ENCODE measurements at places on chromosomes 13 and 19. TPM values are rescaled to one million over a fixed set of nuclear protein-coding genes. Genes with fewer than 3 reads are reported as not detected.

DNA sequence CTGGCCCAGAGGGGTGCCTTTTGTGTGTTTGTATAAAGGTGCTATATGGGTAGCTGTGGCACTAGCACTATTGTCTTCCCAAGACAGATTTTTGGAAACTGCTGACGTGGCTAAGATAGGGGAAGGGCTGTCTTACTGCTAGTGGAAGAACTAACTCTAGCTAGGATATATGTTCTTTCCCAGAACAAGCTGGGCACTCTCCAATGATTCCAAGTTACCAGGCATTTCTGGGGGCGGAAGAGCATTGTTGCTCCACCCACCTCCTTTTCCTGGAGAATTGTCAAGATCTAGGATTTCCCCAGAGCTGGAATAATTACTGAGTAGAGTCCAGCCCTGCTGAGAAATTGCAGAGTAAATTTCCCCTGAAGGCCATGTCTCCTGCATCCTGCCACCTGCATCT is 408.3 kb downstream of the KLF5 start:
- H3K4me1 ChIP-seq: peaks cover 14% of the 10 kb centered on the region
- no peak overlapping the region for H3K4me3 ChIP-seq
- no peak for DNase-seq

GRCh38 chr19:35206379-35206778 is 22.2 kb downstream of the FAM187B start:
- H3K4me3 ChIP-seq: no peak overlapping the region
- no peak overlapping the region for H3K27ac ChIP-seq
- no peaks in the 10 kb centered on the region for H3K36me3 ChIP-seq
- no peak for DNase-seq
- no peaks in the 10 kb centered on the region for H3K4me1 ChIP-seq
- no peaks in the 10 kb centered on the region for H3K27me3 ChIP-seq

DNA sequence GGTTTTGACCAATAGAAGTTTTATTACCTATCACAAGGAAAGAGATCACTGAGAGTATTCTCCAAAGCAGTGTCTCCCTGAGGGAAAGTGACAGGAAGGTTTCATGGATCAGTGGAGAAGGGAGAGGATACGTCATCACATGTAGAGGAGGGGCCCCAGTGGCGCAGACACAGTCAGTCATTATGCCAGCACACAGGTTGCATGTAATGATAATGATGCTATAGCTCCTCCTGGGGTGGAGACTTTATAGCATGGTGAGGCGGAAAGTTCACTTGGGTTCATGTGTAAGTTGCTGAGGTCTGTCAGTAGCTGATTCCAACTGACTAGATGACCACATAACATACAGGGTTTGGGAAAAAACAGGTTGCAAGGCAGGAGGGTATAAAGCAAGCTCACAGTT is 88.8 kb downstream of the FNDC3A start:
- DNase-seq: no peak
- peaks cover 15% of the 10 kb centered on the region for H3K4me1 ChIP-seq
- H3K4me3 ChIP-seq: no peak overlapping the region
- no peaks in the 10 kb centered on the region for H3K27me3 ChIP-seq

- peak within 1 kb of the TSS; percentile 70 for H3K4me3 ChIP-seq
- H3K4me1 ChIP-seq: peaks cover 5% of the 10 kb centered on the region
- peaks cover 62% of the 10 kb centered on the region for H3K27me3 ChIP-seq
- H3K27ac ChIP-seq: peak within 1 kb of the TSS; percentile 76
Observed at GRCh38 chr13:45615501-45616101, at the start of gene ERICH6B. TSS of gene ERICH6B (minus strand) at chr13:45615739. CDS start at chr13:45597005, 18,734 bp downstream.

DNA sequence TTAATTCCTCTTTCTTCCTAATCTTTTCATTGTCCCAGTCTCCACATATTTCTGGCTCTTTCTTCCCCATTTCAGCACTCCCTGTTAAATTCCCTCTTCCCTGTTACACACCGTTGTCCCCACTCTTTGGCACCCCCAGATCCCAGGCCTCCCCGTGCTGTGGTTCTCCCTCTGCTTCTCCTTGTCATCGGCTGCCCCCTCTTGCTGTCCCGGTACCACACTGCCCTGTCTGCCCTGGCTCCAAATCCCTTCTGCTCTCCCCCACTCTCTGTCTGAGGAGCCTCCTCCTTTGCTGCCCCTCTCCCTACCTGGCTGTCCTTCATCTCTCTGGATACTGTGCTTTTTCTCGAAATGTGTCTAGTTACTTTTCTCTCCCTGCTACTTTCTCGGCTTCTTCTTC is 983 bp downstream of the ZNF415 start:
- DNase-seq: no peak
- peak overlapping the region; percentile 89 for H3K4me3 ChIP-seq
- H3K4me1 ChIP-seq: peaks cover 17% of the 10 kb centered on the region
- peak overlapping the region; percentile 70 for H3K27ac ChIP-seq
- peaks cover 23% of the 10 kb centered on the region for H3K36me3 ChIP-seq
- H3K27me3 ChIP-seq: no peaks in the 10 kb centered on the region

- peak overlapping the region; percentile 76 for H3K4me3 ChIP-seq
- H3K4me1 ChIP-seq: peaks cover 3% of the 10 kb centered on the region
- H3K36me3 ChIP-seq: peaks cover 7% of the 10 kb centered on the region
- peaks cover 9% of the 10 kb centered on the region for H3K27me3 ChIP-seq
- H3K27ac ChIP-seq: no peak overlapping the region
Observed at GRCh38 chr19:41437944-41438574, 1.7 kb downstream of the DMAC2 start.

DNA sequence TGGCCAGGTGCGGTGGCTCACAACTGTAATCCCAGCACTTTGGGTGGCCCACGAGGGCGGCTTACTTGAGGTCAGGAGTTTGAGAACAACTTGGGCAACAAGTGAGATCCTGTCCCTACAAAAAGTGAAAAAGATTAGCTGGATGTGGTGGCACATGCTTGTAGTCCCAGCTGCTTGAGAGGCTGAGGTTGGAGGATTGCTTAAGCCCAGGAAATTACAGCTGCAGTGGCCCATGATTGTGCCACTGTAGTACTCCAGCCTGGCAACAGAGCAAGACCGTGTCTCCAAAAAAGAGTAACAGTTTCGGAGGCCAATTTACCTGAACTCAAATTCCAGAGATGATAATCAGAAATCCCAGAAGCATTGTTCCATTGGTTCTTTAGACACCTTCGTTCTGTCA is 4.4 kb downstream of the ZNF473 start:
- H3K27me3 ChIP-seq: no peaks in the 10 kb centered on the region
- DNase-seq: no peak
- no peak overlapping the region for H3K4me3 ChIP-seq
- no peak overlapping the region for H3K27ac ChIP-seq
- peaks cover 13% of the 10 kb centered on the region for H3K4me1 ChIP-seq

DNA sequence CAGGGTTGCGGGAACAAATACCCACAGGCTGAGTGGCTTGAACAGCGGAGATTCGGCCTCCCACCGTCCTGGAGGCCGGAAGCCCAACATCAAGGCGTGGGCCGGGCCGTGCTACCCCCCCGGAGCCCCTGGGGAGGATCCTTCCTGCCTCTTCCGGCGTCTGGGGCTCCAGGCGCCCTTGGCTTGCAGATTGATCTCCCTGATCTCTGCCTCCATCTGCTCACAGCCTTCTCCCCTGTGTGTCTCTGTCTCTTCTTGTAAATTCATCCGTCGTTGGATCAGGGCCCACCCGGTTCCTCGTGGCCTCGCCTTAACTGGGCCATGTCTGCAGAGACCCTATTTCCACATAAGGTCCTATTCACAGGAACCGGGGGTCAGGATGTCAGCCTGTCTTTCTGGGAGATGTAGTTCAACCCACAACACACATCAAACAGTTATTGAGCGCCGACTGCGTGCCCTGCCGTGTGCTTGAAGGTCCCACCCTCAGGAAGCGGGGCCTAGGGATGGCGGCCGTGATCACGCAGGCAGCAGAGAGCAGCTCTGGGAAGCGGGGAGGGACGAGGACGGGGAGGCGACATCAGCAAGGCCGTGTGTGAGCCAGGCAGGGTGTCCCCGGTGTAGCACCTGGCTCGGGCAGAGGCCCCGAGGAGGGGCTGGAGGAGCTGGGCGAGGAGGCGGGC is 21.3 kb downstream of the HCN2 start:
- no peak overlapping the region for H3K27ac ChIP-seq
- no peak for DNase-seq
- no peaks in the 10 kb centered on the region for H3K27me3 ChIP-seq
- H3K36me3 ChIP-seq: peaks cover 10% of the 10 kb centered on the region
- no peak overlapping the region for H3K4me3 ChIP-seq

GRCh38 chr13:32783067-32783466 is 196.8 kb downstream of the PDS5B start:
- H3K4me1 ChIP-seq: peaks cover 4% of the 10 kb centered on the region
- peaks cover 16% of the 10 kb centered on the region for H3K36me3 ChIP-seq
- no peak overlapping the region for H3K27ac ChIP-seq
- H3K4me3 ChIP-seq: no peak overlapping the region

- peak overlapping the region; percentile 39 for H3K4me3 ChIP-seq
- peaks cover 32% of the 10 kb centered on the region for H3K4me1 ChIP-seq
- no peak for DNase-seq
Observed at GRCh38 chr19:10876459-10877240, 5.3 kb downstream of the CARM1 start.

DNA sequence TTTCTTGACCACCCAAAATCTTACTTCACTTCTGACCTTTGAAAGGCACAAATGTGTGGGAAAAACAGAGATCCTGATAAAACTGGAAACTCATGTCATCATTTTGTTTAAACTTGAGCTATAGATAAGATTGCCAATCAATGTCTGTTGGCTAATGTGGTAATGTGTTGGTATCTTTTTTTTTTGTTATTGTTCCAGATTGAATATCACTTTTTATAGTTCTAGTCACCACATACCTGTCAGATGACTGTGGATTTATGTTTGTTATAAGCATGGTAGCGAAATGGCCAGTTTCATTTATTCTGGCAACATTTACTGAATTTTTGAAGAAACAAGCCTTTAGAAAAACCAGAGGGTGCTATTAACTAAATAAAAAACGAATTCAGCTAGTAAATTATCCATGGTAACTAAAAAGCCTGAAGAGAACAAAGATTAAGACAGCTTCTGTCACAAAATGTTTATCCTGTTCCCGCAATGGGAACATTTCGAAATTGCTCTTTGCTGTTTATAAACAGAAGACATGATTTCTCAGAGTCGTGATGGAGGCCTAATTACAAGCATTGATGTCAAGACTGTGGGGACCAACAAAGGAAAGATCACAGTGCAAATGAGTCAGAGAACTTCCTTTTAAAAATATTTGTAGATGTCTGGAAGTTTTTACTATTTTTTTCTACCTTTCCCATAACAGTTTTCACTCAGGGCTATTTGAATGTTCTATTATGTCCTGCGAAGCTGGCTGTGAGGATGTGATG is 82.9 kb upstream of the POSTN start:
- no peak overlapping the region for H3K27ac ChIP-seq
- no peaks in the 10 kb centered on the region for H3K27me3 ChIP-seq
- H3K4me1 ChIP-seq: peaks cover 27% of the 10 kb centered on the region
- no peak overlapping the region for H3K4me3 ChIP-seq

DNA sequence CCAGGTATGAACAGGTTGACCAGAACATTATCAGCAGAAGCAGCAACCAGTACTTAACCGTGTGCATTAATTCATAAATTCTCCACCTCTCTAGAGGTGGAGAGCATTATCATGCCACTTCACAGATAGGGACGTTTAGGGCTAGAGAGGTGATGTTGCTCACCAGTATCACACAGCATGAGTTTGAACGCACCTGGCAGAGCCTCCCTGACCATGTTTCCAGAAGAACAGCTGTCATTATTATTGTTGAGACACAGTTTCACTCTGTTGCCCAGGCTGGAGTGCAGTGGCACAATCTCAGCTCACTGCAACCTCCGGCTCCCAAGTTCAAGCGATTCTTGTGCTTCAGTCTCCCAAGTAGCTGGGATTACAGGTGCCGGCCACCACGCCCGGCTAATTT is 6.8 kb downstream of the KANK2 start:
- DNase-seq: no peak
- H3K4me3 ChIP-seq: no peak overlapping the region
- no peaks in the 10 kb centered on the region for H3K27me3 ChIP-seq
- H3K27ac ChIP-seq: no peak overlapping the region
- peaks cover 2% of the 10 kb centered on the region for H3K4me1 ChIP-seq
- H3K36me3 ChIP-seq: peaks cover 5% of the 10 kb centered on the region

DNA sequence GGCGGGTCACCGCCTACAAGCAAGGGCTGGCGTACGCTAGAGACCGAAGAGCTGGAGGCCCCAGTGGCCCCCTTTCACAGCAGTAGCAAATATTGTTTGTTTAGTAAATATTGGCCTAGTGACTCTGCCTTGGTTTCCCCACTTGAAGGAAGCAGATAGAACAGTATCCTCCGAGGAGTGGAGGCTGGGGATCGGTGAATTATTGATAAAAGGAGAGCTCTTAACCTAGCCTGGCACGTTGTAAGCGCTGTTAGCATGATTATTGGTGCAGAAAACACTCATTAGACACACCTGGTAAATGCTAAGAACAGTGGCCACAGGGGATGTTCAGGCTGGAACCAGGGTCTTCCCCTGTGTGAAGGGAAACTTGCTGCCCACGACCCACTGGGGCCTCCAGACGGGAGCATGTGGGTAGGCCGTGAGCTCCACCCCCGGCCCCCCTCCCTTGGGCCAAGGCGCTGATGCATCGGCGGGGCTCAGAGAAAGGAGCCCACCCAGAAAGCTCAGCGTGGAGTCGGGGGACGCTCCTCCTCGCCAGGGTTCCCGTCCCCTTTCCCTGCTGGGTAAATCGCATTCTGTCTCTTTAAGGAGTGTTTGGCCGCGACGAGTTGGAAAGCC is 2.3 kb downstream of the IER2 start:
- peaks cover 21% of the 10 kb centered on the region for H3K4me1 ChIP-seq
- peaks cover 25% of the 10 kb centered on the region for H3K27me3 ChIP-seq
- peak overlapping the region; percentile 100 for H3K27ac ChIP-seq
- peak overlapping the region; percentile 99 for H3K4me3 ChIP-seq

GRCh38 chr19:57665261-57665806 is 3.4 kb upstream of the ZSCAN4 start:
- H3K36me3 ChIP-seq: no peaks in the 10 kb centered on the region
- DNase-seq: no peak
- H3K27ac ChIP-seq: no peak overlapping the region
- H3K4me3 ChIP-seq: peak overlapping the region; percentile 88
- peaks cover 4% of the 10 kb centered on the region for H3K4me1 ChIP-seq

GRCh38 chr13:109088624-109088917 is 459.2 kb downstream of the MYO16 start:
- DNase-seq: no peak
- H3K4me3 ChIP-seq: no peak overlapping the region
- no peaks in the 10 kb centered on the region for H3K36me3 ChIP-seq

The ZNF780B gene
- 33.0 TPM for total RNA-seq

The ZNF677 gene
- total RNA-seq: 47.9 TPM

The PGLYRP1 gene
- total RNA-seq: not detected

The SCEL gene
- 102 TPM for total RNA-seq

The DCT gene
- total RNA-seq: 19.7 TPM

Data from type B pancreatic cell (in vitro differentiated cells).